NCI-H1092 (cell line): ENCODE measurements at places on chromosomes 2 and 18.

GRCh38 chr2:85215448-85216401 is 82.5 kb downstream of the TCF7L1 start:
- no peak for DNase-seq

DNA sequence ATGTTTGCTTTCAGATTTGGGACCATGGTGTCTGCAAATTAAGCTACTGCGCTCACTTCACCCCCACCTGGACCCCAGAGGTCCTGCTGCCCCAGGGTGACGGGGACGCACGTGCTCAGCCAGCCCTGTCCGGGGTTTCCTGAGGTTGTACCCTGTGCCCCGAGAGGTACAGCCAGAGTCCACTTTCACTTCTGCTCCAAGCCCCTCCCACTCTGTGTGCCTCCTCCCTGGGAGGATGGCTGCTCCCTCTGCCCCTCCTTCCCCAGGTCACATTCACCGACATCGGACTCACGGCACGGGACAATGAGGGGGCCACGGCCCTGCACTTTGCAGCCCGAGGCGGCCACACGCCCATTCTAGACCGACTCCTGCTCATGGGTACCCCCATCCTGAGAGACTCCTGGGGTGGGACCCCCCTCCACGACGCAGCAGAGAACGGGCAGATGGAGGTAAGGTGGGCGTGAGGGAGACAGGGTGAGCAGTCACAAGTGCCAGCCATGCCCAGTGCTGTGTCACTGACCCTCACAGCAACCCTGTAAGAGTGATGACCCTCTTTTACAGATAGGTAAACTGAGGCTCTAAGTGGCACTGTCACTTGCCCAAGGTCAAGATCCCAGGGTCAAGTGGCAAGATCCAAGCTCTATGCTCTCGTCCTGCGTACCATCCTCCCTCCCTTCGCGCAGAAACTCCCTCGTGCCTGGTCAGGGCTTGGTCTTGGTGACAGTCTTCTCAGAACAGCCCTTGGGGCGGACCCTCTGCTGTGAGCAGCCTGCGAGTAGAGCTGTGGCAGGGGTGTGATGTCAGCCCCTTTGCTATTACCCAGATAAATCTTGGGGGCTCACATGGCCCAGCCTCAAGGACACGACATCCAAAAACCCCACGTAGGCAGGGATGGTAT is 7.6 kb downstream of the ESPNL start:
- no peak for DNase-seq

- DNase-seq: no peak
These were observed 34.8 kb downstream of the PPP1R1C start for GRCh38 chr2:182020286-182021070.

DNA sequence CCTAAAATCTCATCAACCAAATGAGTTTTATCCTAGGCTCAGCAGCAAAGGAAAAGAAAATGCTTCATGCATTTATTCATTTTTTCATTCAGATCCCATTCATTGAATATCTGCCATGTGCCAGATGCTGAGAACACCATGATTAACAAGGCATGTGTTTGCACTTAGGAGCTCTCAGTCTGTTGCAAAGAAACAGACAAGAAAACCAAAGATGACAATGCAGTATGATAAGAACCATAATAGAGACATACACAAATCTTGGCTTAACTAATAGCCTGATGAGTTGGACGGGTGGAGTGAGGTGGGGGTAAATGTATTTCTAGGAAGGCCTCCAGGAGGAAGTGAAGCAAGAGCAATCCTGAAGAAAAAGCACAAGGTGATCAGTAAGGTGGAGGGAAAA is 177.8 kb upstream of the SCN7A start:
- DNase-seq: no peak

DNA sequence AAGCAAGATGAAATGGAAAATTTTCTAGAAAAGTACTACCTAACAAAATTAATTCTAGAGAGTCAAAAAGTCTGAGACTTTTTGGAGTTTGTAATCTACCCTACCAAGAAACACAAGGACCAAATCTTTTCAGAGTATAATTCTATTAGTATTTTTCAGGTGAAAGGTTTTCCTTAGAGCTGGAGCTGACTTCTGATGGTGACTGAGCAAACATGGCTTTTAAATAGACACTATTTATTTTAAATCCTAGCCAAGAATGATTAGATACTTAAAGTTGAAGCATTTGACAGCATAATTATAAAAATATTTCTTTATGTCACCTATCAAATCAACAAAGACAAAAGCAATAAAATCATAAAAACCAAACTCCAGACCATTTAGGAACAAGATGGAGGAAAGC is 26.6 kb downstream of the ZC3H6 start:
- DNase-seq: no peak

- DNase-seq: no peak
These were observed 141.9 kb downstream of the LYPD6B start for GRCh38 chr2:149180226-149180875.

GRCh38 chr2:16226943-16227664 is 286.8 kb downstream of the MYCN start:
- DNase-seq: peak; percentile 64

DNA sequence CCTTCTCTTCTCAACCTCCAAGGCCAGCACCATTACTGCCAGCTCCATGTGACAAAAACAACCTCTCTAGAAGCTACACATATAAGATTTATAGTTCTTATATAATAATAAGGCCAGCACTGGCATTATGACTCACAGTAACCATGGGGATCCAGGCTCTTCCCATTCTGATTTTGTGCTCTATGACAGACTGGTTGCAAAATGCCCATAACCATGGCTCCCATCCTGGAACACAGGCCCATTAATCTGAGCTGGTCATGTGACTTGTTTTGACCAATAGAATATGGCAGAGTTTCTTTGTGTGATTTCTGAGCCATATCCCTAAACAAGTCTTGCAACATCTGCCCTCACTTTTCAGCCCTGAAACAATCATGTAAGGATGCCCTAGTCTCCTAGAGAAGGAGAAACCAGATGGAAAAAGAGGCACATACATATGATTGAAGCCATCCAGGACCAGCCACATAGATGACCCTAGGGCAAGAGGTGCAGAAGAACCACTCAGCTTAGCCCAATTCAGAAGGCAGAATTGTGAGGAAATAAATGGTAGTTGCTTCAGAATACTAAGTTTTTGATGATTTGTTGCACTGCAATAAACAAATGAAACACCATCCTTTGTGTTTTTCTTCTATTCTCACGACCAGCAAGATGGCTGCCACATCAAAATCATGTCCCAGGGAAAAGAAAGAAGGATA is 173.9 kb downstream of the SUCLG1 start:
- DNase-seq: no peak

GRCh38 chr2:102551329-102552096 is 67.8 kb upstream of the SLC9A2 start:
- DNase-seq: no peak
